Retina (tissue), 1 donor: ENCODE measurements at places on chromosomes 7 and 10.

DNA sequence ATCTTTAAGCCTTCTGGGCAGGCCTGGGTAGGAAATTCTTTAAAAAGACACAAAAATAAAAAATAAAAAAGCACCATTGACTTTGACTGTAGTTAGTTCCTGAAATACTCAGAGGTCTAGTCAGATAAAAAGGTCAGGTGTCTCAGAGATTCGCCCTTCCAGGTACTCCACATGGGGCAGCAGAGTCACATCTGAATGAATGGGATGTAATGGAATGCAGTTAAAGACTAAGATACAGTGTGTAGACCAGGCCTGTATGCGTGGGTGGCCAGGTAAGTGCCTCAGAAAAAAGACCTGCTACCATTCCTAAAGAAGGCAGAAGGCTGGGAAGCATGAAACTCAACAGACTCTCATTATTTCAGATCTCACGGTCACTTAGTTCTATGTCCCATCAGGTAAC lies 68.6 kb upstream of the SEM1 start:
- no peak for DNase-seq

DNA sequence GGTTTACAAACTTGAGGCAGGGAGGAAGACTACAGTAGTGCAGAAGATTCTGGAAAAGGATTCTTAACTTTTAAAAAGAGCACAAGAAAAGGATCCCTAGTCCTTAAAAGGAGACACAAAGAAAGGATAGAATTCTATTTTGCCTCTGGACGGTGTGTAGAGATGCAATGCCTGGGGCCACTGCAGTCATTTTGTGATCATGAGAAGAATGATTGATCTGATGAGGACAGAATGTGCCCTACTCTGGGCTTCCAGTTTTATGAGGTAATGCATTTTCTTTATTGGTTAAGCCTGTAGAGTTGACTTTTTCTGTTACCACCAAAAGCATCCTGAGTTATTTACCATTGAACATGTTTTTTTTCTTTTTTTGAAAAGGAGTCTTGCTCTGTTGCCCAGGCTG lies 28.3 kb upstream of the UCMA start:
- no peak for DNase-seq

DNA sequence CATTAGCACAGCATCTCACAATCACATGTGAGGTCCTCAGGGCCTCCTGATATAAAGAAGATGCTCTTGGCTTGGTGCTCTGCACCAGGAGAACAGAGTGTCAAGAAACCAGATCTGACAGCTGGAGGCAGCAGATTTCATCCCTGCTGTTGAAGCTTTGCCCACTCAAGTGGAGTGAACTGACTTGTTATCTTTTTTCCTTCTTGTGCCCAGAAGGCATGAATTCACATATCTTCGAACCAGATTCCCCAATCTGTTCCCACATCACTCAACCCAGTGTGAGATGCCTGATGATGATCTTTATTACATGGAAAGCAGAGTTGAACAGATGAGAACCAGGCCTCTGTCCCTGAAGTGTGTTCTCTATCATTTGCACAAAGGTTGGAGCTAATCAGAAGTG lies 521.0 kb downstream of the SORCS1 start:
- DNase-seq = peak; percentile 20

DNA sequence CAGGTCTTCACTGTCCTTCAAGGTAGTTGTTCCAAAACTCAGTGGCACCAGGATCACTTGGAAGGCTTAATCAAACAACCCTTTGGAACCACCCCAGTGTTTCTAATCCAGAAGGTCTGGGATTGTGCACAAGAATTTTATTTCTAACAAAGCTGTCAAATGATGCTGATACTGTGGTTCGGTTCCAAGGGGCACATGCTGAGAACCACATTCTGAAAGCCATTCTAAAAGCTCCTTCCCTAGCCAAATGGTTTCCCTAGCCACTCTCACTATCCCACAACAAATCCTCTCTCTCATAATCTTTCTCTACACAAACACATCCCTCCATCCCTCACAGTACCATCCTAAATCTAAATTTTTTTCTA lies 52.1 kb downstream of the MACC1 start:
- no peak for DNase-seq

GRCh38 chr10:128373071-128373749 lies 247.0 kb upstream of the MKI67 start:
- DNase-seq = no peak

GRCh38 chr7:114765331-114766040 lies 156.4 kb upstream of the MDFIC start:
- no peak for DNase-seq

DNA sequence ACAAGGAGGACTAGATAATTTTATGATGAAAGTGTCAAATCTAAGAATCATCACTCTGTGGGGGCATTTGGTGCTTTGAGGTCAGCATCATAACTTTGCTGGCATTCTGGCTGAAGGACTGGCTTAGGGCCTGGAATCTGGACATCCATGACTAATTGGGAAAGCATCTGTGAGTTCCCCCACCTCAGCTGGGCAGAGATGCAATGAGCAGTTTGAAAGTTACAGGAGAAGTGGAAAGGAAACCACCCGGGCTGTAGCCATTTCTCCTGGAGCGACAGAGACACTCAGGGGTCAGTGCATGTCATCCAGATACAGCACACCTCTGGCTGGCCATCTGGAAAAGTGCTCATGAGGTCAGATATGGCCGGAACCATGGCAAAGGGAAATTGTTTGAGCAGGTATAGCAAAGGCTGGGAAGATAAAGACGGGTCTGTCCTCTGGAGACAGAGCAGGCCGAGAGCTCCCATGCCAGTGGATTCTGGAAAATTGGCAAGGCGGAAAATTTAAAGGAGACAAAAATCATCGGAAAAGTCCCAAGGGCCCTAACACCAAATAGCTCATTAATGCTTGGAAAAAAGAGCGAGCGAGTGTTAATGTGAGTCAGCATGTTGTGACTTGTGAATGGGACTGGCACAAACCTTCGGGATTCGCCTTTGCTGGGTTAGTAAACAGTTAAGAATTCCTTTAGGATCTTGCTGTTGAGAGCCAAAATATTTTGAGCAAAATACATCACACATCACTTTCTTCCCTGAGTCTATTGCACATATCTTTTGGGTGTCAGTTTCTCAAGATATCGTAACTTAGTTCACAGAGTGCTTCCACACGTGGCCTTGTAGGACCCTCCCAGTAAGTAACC lies 188.4 kb upstream of the AGK start:
- no peak for DNase-seq
